ENCODE measurements at places on chromosomes 3 and 15.
A peak's percentile ranks its signal among the peaks of the same experiment; 100 is the strongest.

DNA sequence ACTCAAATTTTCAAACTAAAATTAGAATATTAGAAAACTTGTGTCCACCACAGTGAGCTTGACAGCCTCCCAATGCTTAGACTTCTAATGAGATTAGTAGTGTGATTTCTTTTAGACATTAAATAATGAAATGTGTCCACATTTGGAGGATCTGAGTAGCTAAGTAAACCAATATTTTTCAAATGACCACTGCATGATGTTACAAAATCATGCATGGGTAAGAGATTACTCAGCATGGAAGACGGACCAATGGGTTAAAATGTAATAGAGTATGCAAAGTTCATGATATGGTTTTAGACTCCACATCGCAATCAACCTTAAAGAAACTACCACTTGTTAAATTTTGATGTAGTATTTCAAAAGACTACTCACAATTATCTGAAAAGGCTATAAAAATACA lies 130.6 kb downstream of the IMPG2 start:
- no peaks in the 10 kb centered on the region for H3K4me1 ChIP-seq
- no peak overlapping the region for H3K4me3 ChIP-seq
- no peak overlapping the region for H3K27ac ChIP-seq

DNA sequence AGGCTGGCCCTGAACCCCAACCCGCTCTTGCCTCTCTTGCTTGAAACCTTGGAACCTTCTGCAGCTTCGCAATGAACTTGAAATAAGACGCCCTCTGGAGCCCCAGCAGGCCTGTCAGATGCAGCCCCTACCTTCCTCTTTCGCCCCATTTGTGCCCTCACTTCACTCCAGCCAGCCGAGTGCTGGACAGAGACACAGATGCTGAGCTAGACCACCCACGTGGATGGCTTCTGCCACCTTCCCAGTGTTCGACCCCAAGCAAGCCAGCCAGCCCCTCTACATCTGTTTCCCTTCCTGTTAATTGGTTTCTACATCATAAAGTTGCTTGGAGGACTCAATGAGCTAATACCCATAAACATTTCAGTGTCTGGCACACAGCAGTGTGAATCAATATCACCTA lies 23.8 kb upstream of the SNRPA1 start:
- H3K27ac ChIP-seq: no peak overlapping the region
- no peaks in the 10 kb centered on the region for H3K36me3 ChIP-seq
- peaks cover 17% of the 10 kb centered on the region for H3K4me1 ChIP-seq
- H3K4me3 ChIP-seq: no peak overlapping the region

- no peaks in the 10 kb centered on the region for H3K27me3 ChIP-seq
- no peak overlapping the region for H3K27ac ChIP-seq
- no peaks in the 10 kb centered on the region for H3K4me1 ChIP-seq
- H3K36me3 ChIP-seq: no peaks in the 10 kb centered on the region
These were observed 546.8 kb downstream of the TBL1XR1 start for GRCh38 chr3:176650478-176650877.

DNA sequence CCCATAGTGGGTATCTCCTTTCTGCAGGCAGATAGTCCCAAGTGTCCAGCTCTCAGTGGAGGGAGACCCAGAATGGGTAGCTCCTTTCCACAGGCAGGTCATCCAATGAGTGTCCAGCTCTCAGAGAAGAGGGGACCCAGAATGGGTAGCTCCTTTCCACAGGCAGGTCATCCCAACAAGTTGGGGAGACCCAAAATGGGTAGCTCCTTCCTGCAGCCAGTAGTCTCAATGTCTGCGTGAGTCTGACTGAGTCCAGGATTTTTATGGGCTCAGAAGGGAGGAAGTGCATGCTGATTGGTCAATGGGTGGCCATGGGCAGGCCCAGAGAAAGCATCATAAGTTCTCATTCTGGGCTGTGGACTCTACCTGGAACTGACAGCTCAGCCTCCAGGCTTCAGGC lies 150.7 kb upstream of the P2RY1 start:
- no peak overlapping the region for H3K4me3 ChIP-seq
- H3K27me3 ChIP-seq: no peaks in the 10 kb centered on the region
- H3K4me1 ChIP-seq: peaks cover 6% of the 10 kb centered on the region

DNA sequence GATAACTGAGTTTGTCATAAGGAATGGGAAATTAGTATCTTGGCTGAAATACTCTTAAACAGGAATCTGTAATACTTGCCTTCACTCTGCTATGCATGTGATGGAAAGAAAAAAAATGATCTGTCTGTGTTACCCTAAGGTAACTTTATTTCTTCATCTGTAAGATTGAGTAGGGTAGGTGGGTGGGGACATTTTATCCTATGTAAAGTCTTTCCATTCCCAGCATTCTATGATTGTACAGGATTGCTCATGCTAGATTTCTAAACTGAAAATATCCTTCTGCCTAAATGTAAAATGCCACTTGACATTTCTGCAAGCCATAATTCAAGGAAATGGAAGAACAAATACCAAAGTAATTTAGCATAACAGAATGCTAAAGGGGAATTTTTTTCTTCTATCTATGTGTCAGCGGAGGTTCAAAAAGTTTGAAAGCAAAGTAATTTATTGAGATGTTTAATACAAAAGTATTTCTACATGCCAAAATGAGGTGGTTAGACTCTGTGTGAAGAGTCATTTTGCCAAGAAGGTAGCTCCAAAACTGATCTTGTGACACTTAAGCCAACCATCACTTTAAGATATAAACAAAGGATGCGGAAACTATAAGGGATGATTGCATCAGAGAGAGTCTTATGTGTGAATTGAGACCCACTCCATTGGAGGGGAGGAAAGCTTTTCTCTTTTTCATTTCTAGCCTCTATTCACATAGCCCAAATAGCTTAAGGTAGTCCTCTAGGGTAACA lies 46.6 kb upstream of the SERPINI2 start:
- H3K27ac ChIP-seq: no peak overlapping the region
- H3K4me1 ChIP-seq: no peaks in the 10 kb centered on the region
- no peak for DNase-seq
- no peak overlapping the region for H3K4me3 ChIP-seq
- H3K36me3 ChIP-seq: no peaks in the 10 kb centered on the region
- no peaks in the 10 kb centered on the region for H3K27me3 ChIP-seq

GRCh38 chr15:88637841-88638625 lies 783 bp upstream of the ISG20 start:
- H3K4me3 ChIP-seq: peak overlapping the region; percentile 57
- no peaks in the 10 kb centered on the region for H3K27me3 ChIP-seq
- H3K36me3 ChIP-seq: no peaks in the 10 kb centered on the region
- DNase-seq: no peak
- peaks cover 59% of the 10 kb centered on the region for H3K4me1 ChIP-seq

- no peaks in the 10 kb centered on the region for H3K4me1 ChIP-seq
- no peak for DNase-seq
- H3K36me3 ChIP-seq: no peaks in the 10 kb centered on the region
- no peaks in the 10 kb centered on the region for H3K27me3 ChIP-seq
- no peak overlapping the region for H3K4me3 ChIP-seq
- no peak overlapping the region for H3K27ac ChIP-seq
These were observed 304.9 kb upstream of the ADAMTS9 start for GRCh38 chr3:64992530-64993285.

DNA sequence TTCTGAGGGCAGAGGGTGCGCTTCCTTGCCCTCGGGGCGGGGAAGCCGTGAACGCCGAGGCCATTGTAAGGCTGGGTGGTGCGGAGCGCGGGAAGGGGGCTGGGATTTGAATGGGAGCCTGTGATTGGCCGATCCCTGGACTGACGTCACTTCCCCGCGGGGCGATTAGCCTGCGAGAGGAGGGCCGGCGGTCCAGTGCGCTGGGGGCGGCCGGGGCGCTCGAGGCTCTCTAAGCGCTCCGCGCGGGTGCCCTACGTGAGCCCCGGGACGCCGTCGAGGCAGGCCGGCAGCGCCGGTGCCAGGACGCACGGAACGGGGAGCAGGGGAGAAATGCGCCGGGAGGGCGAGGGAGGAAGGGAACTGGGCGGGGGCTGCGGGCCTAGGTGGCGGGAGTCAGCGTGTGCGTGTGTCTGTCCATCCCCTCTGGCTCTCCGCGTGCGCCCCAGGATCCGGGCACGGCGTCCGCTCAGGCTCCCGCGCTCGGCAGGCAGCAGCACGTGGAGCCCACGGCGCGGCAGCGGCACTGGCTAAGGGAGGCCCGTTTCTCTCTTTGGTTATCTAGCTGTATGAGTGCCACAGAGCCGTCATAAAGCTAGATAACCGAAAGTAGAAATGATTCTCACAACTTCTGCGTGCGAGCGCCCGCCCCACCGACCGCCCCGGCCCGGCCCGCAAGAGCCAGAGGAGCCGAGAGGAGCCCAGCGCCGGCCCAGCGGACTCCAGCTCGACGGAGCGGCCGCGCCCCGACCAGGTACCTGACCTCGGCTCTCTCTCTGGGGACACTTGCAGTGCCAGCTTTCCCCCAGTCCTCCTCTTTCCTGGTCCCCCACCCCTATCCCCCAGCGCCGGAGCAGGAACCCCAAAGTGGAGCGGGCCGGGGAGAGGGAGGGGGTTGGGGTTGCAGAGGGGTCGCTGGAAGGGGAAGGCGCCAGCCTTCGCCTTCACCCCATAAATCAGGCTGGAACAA lies 33.1 kb upstream of the POLG start:
- DNase-seq: no peak
- peaks cover 15% of the 10 kb centered on the region for H3K4me1 ChIP-seq
- no peak overlapping the region for H3K27ac ChIP-seq

DNA sequence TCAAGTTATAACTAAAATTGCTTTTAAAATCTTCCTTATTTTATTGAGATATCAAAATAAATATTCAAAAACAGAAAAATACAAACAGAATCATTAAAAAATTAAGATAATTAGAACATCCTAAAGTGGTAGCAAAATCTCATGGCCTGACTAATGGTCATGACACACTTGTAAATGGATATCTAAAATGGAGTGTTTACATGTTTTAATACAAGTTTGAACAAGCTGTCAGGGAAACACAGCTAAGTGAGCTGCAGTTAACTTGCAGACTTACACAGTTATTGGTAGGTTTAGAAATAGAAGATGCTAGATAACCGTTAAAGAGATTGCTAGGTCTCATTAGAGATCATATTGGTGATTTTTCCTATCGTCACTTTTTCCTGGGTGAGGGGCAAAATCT lies 242.3 kb downstream of the LPP start:
- no peaks in the 10 kb centered on the region for H3K36me3 ChIP-seq
- no peaks in the 10 kb centered on the region for H3K4me1 ChIP-seq
- no peak overlapping the region for H3K27ac ChIP-seq
- H3K4me3 ChIP-seq: no peak overlapping the region

DNA sequence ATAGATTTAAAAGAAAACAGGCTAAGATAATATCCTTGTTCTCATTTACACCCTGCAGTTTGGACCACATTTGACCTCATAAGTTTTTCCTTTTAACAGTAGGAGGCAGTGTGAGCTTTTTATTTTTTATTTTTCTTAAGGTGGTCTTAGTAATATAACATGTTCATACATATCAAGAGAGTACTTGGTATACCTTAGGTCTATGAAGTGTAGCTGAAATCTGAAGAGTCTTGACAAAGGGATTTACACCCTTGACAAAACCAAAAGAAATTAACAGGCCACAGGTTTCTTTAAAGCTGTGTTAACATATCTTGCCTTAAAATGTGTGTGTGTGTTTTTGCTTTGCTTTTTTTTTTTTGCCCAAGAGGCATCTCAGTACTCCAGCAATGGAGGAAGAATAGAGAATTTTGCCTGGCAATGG lies 3.2 kb downstream of the RAP2B start:
- no peaks in the 10 kb centered on the region for H3K27me3 ChIP-seq
- DNase-seq: peak; percentile 70
- no peaks in the 10 kb centered on the region for H3K36me3 ChIP-seq
- H3K4me3 ChIP-seq: peak overlapping the region; percentile 84

DNA sequence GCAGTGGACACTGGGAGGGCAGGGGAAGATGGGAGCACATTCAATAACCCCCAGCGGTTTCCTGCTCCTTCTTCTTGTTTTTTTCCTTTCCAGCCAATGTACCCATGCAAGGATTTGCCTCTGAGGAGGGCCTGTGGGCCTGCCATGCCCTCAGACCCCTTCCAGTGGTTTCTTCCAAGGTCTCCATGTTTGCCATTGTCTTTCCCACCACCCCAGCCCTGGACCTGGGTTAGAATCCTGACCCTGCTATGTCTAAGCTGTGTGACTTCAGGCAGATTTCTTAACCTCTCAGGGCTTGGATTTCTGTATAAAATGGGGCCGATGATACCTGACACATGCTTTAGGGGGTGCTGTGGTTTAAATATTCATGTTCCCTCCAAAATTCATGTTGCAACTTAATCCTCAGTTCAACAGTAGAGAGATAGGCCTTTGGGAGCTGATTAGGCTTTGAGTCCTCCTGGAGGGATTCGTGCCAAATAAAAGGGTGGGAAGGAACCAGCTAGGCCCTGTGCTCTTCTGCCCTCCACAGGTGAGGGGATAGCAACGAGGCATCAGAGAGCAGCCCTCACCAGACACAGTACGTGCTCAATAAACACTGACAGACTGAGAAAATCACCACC lies 46.3 kb upstream of the FLNB start:
- no peaks in the 10 kb centered on the region for H3K27me3 ChIP-seq
- H3K4me1 ChIP-seq: peaks cover 22% of the 10 kb centered on the region
- peak; percentile 44 for DNase-seq
- no peaks in the 10 kb centered on the region for H3K36me3 ChIP-seq
- no peak overlapping the region for H3K4me3 ChIP-seq

GRCh38 chr15:64739577-64740143 lies 35.7 kb downstream of the RBPMS2 start:
- H3K4me3 ChIP-seq: no peak overlapping the region
- no peaks in the 10 kb centered on the region for H3K36me3 ChIP-seq
- H3K27me3 ChIP-seq: no peaks in the 10 kb centered on the region

DNA sequence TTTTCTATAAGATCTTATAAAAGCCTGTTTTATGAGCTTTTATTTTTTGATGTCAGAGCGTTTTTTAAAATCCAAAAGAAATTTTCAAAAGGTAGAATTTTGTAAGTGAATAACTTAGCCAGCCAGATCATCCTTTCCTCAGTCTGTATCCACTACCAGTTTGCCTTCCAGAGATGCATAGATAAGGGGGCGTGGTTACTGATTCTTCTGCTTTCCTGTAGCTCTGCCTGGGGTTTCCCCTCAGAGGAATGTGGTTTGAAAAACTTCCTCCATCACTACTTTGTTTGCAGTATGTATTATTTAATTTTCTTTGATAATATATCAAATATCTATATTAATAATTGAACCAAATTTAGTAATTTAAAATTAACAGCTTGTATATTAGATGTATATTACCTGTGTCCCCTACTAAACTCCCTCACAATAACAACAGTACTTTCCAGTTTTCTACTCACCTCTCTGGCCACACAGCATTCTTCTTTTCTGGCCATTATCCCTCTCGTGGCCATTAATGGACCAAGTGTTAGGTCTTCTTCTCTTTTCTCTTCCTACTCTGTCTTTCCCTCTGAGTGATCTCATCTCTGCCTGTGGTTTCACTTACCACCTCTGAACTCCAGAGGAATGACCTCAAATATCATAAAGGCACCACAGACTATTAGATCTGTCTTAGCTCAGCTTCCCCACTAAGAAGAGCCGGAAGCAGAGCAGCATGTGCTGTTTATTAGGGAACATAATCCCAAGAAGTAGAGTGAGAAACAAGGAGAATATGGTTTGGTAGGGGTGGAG lies 239.7 kb downstream of the UBE2E2 start:
- H3K27me3 ChIP-seq: peaks cover 3% of the 10 kb centered on the region
- no peak overlapping the region for H3K4me3 ChIP-seq
- no peak overlapping the region for H3K27ac ChIP-seq
- peak; percentile 77 for DNase-seq
- H3K4me1 ChIP-seq: peaks cover 16% of the 10 kb centered on the region
- H3K36me3 ChIP-seq: no peaks in the 10 kb centered on the region

Measured in common myeloid progenitor, CD34-positive (primary cell).